ENCODE measurements at places on chromosomes 2 and 18. TPM values are rescaled to one million over a fixed set of nuclear protein-coding genes. Genes with fewer than 3 reads are reported as not detected.

GRCh38 chr18:31197676-31198075 is 35.0 kb upstream of the DSC1 start:
- DNase-seq = no peak

DNA sequence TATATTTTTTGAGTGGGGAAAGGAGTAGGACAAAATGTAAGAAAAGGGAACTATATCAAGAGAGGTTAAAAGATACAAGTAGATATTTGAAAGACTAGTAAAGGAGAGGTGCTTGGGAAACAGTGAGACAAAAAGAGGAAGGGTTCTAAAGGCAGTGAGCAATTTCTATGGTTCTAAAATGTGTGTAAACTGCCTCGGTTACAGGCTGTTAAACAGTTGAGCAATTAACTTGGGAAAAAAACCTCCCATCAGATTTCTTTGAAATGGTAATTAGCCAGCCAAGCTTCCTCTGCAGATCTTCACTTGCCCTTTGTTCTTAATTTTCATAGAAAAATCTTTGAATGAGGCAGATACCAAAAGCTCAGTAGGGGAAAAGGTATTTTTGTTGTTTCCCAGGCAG is 238.7 kb upstream of the KCNH7 start:
- no peak for DNase-seq

DNA sequence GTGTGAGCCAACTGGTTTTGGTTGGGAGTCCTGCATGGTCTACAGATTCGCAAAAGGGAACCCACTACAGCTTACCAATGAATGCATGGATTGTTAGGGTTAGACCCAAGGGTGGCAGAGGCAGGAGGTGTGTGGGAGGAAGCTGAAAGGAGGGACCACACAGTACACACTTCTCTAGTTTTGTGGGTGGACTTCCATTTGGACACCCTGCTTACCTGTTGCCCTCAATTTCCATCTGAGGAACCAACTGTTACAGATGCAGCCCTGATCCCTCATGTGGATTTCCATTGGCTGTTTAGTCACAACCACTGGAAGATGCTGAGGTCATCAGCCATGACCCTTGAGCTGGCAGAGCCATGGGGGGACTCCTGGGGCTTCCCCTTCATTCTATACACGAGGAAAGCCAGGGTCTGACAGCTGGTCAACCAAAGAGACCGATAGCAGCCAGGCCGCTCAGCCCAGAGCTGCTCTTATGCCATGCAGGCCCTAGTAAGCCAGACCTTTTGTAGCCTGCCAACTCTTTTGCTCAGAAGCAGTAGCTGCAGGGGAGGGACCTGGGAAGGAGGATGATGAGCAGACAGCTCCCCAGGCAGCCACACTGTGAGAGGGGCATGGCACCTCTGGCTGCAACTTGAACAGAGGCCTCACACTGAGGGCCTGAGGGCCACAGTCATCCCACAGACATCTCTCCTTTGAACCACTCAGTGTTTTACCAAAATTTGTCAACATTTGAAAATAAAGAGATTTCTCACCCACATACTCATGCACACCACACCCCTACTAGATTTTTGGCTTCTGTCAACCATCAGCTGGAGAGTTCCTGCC is 162.1 kb downstream of the SETBP1 start:
- no peak for DNase-seq

DNA sequence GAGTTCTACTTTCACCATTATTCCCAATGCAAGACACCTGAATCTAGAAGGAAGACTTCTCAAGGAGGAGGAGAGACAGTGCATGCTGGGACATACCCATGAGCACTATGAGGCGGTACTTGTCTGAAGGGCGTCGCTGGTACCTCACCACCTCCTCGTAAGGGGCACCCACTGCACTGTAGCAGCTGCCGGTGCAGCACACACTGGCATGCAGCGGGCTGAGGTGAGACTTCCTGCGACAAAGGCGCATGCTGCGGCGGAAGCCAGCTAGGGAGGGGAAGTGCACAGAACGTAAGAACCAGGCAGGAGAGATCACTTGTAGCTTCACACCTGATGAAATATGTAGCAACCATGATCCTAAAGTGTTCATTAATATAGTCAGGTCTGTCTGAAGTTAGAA is 12.8 kb upstream of the TMEM237 start:
- DNase-seq = no peak

- no peak for DNase-seq
Measured at GRCh38 chr18:21660078-21660477, 44.5 kb downstream of the ABHD3 start.

- no peak for DNase-seq
Measured at GRCh38 chr2:46875226-46875899, 40.2 kb downstream of the MCFD2 start.

DNA sequence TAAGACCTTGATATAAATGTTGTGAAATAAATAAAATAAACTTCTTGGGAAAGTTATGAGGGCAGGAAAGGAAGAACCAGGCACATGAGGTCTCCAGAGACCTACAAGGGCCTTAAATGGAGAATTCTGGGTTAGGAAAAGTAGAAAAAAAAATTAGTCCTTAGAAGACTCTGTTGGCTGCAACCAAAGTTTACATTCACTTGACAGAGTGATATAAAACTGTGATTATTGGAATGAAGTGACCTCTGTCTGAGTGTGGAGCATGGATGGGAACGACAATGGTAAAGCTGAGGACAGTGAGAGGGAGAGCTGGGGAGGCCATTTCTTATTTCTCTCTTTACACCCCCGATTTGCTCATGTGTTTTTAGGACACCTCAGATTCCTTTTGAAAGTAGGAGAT is 29.0 kb upstream of the CAVIN2 start:
- no peak for DNase-seq

GRCh38 chr18:13359210-13359609 is 140.7 kb downstream of the LDLRAD4 start:
- DNase-seq = no peak

GRCh38 chr18:2515171-2515787 is 56.0 kb downstream of the METTL4 start:
- no peak for DNase-seq

DNA sequence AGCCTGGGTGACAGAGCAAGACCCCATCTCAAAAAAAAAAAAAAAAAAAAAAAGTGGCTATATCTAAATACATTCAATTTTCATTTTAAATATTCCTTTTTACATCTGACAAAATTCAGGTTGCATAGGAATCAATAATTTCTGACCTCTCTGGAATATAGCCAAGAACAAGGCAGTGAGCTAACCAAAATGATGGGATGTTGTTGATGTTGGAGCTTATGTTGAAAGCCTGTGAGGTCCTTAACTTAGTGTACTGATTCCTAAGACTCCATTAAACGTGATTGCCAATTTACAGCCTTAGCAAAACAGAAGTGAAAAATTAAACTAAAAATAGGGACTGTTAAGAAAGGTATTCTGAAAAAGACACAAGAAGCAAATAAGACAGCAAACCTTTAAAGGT is 109.6 kb downstream of the MEP1B start:
- no peak for DNase-seq

GRCh38 chr2:44170311-44170717 is 1.6 kb downstream of the PPM1B start:
- DNase-seq = peak; percentile 67

DNA sequence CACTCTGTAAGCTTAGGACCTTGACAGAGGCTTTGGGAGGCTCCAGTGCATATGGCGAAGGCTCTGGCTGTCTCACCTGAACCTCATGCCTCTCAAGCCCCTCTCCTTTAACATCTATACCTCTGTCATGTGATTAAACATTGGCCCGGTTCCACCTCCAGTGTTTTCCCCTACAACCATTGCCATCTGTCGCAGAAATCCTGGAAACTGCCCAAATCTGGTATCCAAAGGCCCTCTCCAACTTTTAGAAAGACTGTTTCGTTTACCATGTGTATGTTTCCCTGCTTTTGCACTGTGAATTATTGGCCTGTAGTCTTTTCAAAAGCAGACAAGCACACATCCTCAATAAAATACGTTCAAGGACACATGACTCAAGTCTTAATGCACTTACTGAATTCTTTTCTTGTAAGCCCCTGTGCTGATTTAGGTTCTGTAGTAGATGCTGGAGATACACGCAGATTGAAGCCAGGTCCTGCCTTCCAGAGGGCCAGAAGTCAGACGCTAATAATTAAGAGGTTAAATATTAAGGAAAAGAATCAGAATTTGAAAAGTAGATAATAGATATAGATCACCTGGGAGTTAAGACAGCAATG is 386.4 kb upstream of the SLC14A2 start:
- DNase-seq = no peak

GRCh38 chr2:59733567-59733930 is 819.9 kb downstream of the BCL11A start:
- no peak for DNase-seq

- DNase-seq = no peak
Measured at GRCh38 chr2:189849550-189849949, 65.3 kb downstream of the PMS1 start.

- DNase-seq = no peak
Measured at GRCh38 chr18:24470022-24470618, 9.7 kb downstream of the HRH4 start.

- DNase-seq = no peak
Measured at GRCh38 chr2:181146171-181146570, 165.8 kb downstream of the UBE2E3 start.

DNA sequence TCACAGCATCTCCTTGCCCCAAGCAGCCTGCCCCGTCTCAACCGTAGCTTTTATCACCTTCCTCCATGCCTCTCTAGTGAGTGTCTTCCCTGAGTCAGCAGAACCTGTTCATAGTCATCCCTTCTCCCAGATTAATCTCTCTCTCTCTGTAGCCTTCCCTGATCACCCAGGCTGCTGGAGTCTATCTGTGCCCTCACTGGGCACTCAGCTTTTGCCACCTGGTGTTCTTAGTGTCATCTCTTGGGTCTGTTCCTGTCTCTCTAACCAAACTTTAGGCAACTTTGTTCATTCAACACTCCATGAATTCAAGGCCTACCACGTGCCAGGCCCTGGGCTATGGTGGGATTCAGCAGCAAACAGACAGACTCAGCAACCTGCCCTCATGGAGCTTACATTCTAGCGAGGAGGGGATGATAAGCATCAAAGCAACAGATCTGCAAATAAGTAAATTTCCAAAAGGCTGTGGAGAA is 159.1 kb downstream of the SMAD7 start:
- no peak for DNase-seq

DNA sequence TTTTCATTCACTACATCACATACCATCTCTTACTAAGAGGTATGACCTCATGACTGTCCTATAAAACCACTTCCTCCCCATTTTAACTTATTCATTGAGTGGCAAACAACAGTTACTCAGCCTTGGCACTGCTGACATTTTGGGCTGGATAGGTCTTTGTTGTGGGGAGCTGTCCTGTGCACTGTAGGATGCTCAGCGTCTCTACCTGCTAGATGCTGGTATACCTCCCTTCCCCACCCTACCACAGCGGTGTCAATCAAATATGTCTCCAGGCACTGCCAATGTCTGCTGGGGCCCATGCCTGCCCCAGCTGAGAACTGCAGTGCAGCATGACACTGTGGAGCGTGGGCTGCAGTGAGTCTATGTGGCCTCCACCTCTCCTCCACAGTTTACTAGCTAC is 76.3 kb upstream of the MGAT4A start:
- DNase-seq = no peak

DNA sequence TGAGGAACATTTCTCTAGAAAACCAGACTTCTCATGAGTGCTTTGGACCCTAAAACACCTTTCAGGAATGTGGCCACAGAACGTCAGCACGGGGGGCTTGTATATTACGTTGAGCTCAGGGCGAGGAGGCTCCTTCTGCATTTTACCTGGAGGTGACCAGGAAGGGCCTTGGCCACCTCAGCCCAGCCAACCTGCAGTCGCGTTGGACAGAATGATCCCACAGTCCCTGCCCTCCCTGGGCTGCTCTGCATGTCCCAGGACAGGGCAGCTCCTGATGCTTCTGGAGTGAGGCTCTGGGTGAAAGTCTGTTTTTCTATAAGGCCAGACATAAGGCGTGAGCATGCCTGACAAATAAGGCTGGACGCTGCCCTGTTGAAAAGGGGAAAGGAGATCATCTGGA is 121.9 kb downstream of the NDUFA10 start:
- no peak for DNase-seq

- DNase-seq = peak; percentile 15
Measured at GRCh38 chr2:161243905-161244304, 64.3 kb upstream of the PSMD14 start.

GRCh38 chr18:57311472-57311871 is 40.9 kb upstream of the ST8SIA3 start:
- DNase-seq = no peak

DNA sequence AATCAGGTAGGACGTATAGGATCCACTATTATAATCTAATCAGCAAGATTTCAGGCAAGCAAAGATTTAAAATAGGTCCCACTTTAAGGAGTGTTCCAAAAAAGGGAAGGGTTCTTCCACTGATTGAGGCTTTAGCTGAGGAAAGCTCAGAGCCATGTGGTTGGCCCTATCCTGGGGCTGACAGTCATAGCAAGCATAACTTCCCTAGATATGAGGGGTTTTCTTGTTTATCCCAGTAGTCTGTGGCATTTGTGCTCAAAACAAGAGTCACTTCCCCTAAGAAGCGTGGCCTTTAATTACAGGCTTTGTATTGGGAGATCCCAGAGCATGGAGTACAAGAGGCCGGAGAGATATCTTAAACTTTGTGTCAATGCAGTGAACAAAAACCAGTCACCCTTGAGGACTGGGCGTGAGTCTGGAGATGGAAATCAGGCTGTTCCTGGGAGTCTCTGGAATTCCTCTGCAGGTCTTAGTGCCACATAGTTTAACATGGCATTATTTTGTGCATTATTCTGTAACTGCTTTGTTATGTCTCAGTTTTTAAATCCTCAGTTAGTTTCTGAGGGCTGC is 136.9 kb upstream of the FBXO11 start:
- no peak for DNase-seq

DNA sequence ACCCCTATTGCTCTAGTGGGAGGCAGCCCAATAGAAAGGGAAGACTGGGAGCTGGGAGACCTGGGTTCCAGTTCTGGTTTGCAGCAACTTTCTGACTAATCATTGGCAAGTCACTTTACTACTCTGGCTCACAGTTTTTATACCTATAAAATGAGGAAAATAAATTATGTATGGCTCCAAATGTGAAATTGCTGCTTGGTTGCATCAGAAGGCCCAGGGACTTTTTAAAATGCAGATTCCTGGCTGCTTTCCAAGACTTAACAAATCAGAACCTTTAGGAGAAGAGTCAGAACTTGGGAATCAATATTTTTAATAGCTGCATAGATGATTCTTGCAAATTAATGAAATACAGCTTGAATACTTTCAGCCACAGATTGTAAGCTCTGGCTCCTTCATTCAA is 943.9 kb downstream of the EPHA4 start:
- DNase-seq = no peak

- DNase-seq = peak; percentile 21
Measured at GRCh38 chr2:28613633-28614501, 118.0 kb downstream of the PLB1 start.

GRCh38 chr18:14748496-14748895 is 524 bp downstream of the ANKRD30B start:
- DNase-seq = no peak

GRCh38 chr2:171807831-171808393 is 86.1 kb downstream of the SLC25A12 start:
- DNase-seq = peak; percentile 11

GRCh38 chr2:88234760-88235159 is 64.6 kb downstream of the THNSL2 start:
- DNase-seq = no peak

Gene FAM161A
- 11.1 TPM for total RNA-seq

Gene MALT1
- 18.8 TPM for total RNA-seq

Gene SNORC
- total RNA-seq = 2.1 TPM

Gene MFF
- total RNA-seq = 90.6 TPM

Gene CENPO
- total RNA-seq = 7.9 TPM

Gene C2orf80
- not detected for total RNA-seq
